ENCODE measurements at places on chromosomes 11 and 22. TPM values are rescaled to one million over a fixed set of nuclear protein-coding genes. Genes with fewer than 3 reads are reported as not detected.

The DMC1 gene
- 7.2 TPM for total RNA-seq

The GGT5 gene
- 2.6 TPM for total RNA-seq

The MPPED2 gene
- 0.79 TPM for total RNA-seq

The GAL3ST3 gene
- not detected for total RNA-seq

The GGT1 gene
- total RNA-seq, result 1.3 TPM

The CALCB gene
- not detected for total RNA-seq

DNA sequence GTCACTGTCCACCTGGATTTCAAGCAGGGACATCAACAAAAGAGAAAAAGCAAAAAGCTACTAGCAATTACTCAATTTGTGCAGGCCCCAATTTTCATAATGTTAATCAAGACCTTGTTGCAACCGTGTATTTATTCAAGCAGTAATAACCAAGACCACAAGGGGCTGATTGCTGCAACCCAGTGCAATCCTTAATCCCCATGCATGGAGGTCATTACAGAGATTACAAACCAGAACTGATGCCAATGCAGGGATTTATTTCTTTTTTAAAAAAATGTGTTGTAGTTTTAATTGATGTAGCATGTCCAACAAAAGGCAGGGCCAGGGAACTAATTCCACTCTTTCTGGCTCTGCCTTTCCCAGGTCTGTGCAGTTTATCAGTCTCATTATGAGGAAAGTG, 18.4 kb downstream of the TECTA start:
- H3K4me3 ChIP-seq, result no peak overlapping the region
- no peaks in the 10 kb centered on the region for H3K36me3 ChIP-seq
- H3K27ac ChIP-seq, result no peak overlapping the region
- H3K4me1 ChIP-seq, result no peaks in the 10 kb centered on the region
- DNase-seq, result no peak

DNA sequence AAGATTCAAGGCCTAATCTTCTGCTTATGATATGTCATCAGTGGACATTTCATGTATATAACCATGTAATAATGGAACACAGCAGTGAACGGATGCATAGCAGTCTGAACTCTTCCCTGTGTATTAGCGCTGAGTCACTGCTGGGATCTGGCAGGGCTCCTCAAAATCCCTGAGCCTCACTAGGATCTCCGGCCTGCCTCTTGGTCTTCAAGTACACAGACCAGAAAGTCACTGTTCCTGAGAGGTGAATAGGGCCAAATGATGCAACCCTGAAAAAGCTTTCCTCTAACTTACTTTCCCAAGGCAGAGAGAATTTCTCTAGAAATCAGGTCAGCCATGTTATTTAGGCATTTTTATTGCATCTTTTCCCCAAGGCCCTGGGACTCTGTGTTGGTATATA, 35.0 kb downstream of the POU2AF1 start:
- peaks cover 8% of the 10 kb centered on the region for H3K4me1 ChIP-seq
- H3K27me3 ChIP-seq, result no peaks in the 10 kb centered on the region
- H3K27ac ChIP-seq, result no peak overlapping the region
- no peaks in the 10 kb centered on the region for H3K36me3 ChIP-seq
- no peak overlapping the region for H3K4me3 ChIP-seq

- H3K4me3 ChIP-seq, result peak overlapping the region; percentile 52
- no peaks in the 10 kb centered on the region for H3K36me3 ChIP-seq
- peak overlapping the region; percentile 71 for H3K27ac ChIP-seq
- no peaks in the 10 kb centered on the region for H3K27me3 ChIP-seq
These were observed 861 bp upstream of the ZNRF3 start for GRCh38 chr22:28882545-28882877.

GRCh38 chr22:23767673-23768548, at the start of gene CHCHD10:
TSS of gene CHCHD10 (minus strand) at chr22:23767972. CDS start at chr22:23767874, 98 bp downstream.
- peak within 1 kb of the TSS; percentile 80 for H3K27ac ChIP-seq
- H3K4me3 ChIP-seq, result peak within 1 kb of the TSS; percentile 62
- no peaks in the 10 kb centered on the region for H3K27me3 ChIP-seq
- no peaks in the 10 kb centered on the region for H3K36me3 ChIP-seq

- H3K4me1 ChIP-seq, result peaks cover 33% of the 10 kb centered on the region
- H3K4me3 ChIP-seq, result no peak overlapping the region
- no peaks in the 10 kb centered on the region for H3K27me3 ChIP-seq
- DNase-seq, result no peak
- no peak overlapping the region for H3K27ac ChIP-seq
These were observed 149.6 kb upstream of the MTMR2 start for GRCh38 chr11:96073536-96073935.

DNA sequence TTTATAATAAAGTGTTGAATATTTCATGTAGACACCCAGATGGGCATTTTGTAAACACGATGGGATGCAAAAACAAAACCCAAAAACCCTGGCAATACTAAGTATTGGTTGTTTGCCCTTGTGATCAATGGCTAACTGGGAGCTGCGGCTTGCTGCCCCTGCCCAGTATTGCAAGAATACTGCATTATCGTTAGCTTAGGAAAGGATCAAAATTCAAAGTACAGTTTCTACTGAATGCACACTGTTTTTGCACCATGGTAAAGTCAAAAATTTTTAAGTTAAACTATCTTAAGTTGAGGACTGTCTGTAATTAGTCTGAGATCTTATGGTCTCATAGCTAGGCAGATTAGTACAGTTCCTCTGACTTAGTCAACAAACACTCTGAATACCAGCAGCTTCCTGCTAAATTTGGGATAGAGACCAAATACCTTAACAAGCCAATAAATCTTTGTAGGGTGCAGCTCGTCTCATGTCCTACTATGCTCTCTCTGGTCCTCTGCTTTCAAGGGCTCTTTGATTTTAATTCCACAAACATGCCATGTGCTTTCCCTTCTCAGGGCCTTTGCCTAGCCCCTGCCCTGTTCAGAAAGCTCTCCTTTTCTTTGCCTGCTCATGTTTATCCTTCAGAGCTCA, 4.0 kb downstream of the CCDC90B start:
- no peak for DNase-seq
- no peaks in the 10 kb centered on the region for H3K27me3 ChIP-seq
- H3K4me1 ChIP-seq, result peaks cover 25% of the 10 kb centered on the region
- H3K27ac ChIP-seq, result peak overlapping the region; percentile 32
- no peak overlapping the region for H3K4me3 ChIP-seq

DNA sequence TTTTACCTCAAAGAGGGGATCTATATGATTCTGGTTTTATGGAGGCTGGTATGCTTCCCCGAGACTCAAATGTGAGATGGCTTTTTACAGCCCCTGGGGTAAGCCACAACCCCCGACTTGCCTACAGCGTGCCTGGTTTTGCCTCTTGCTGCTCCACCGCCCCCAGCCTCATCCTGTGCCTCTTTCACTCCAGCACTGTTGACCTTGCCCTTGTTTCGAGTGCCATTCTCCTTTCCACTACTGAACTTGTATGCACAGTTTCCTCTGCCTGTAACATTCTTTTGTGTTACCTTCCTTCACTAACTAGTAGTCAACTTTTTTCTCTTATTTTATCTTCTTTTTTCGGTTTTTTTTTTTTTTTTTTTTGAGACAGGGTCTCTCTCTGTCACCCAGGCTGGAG, 219.0 kb upstream of the ZBED5 start:
- no peak for DNase-seq
- H3K4me1 ChIP-seq, result no peaks in the 10 kb centered on the region
- H3K4me3 ChIP-seq, result no peak overlapping the region
- no peaks in the 10 kb centered on the region for H3K36me3 ChIP-seq

DNA sequence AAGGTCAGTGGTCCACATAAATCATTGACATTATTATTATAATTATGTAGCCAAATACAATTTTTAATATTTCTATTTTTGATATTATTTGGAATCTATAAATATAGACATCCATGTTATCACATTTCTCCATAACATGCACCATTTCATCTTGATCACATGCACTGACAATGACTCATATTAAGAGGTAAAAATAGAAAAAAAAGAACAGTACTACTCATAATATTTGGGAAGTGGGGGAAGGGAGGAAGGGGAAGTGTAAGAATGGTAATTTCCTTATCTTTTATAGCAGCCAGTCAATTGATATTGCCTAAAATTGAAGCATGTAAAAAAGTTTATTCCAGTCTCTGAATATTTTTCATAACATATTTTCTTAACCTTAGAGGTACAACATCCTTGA, 72.3 kb downstream of the ADM start:
- H3K27ac ChIP-seq, result no peak overlapping the region
- no peaks in the 10 kb centered on the region for H3K27me3 ChIP-seq
- no peak overlapping the region for H3K4me3 ChIP-seq
- DNase-seq, result no peak
- peaks cover 54% of the 10 kb centered on the region for H3K4me1 ChIP-seq
- H3K36me3 ChIP-seq, result no peaks in the 10 kb centered on the region

DNA sequence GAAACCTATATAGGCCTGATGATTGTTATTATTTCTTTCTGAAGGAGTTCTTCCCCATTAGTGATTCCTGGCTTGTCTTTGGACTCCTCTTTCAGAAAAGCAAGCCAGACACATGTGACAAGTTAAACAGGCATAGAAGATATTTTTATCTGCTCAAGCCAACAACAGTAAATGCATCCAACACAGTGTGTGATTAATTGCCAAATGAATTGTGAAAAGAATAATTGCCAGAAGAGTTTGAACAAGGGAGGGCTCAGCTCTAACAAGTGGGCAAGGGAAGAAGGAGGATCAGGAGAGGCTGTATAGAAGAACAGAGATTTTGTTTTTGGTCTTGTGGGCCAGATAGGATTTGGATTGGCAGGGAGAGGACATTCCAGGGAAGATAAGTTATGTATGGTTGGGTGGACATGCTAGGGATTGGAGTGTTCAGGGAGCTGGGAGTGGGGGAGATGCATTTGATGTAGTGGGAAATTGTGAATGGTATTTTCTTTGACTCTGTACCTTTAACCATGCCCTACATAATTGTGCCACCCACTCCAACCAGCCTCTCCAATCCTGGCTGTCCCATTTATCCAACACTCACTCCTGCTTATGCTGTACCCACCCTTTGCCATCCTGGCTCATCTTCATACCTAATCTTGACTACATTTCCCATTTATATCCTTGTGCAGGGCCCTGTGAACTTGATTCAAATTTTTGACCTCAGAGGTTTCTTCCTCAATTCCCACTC, 172.8 kb downstream of the RRAS2 start:
- H3K4me1 ChIP-seq, result peaks cover 34% of the 10 kb centered on the region
- H3K4me3 ChIP-seq, result no peak overlapping the region
- no peak for DNase-seq
- H3K36me3 ChIP-seq, result no peaks in the 10 kb centered on the region

DNA sequence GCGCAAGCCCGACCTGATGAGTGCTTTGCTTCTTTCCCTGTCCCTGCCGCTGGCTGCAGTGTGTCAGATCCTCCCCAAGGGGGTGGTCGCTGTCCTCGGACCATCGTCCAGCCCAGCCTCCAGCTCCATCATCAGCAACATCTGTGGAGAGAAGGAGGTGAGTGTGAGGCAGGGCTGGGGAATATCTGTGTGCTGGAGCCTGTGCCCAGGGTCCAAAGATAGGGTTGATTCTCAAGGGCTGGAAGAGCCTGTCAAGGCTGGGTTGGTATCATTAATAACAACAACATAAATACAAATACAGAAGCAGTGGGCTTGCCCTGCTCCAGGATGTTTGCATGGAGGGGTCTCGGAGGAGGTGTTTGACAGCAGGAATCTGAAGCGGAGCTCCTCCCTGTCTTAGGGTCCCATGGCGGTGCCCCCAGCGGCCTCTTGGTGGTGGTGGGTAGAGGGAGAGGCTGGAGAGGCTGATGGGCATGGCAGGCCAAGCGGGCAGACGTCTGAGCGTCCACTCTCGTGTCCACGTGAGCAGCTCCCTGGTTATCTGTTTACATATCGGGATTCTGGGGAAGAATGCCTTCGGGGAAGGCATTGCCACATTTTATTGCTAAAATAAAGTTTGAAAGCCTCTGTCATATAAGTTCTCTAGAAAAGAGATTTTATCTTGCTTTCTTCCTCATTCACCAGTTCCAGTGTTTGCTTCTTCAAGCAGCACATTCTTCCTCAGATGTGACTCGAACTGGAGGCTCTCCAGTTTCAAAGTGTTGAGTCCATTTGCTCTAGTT, 208.4 kb upstream of the TBCEL start:
- DNase-seq, result no peak
- no peaks in the 10 kb centered on the region for H3K36me3 ChIP-seq
- H3K27ac ChIP-seq, result no peak overlapping the region
- H3K4me1 ChIP-seq, result no peaks in the 10 kb centered on the region
- H3K4me3 ChIP-seq, result no peak overlapping the region

DNA sequence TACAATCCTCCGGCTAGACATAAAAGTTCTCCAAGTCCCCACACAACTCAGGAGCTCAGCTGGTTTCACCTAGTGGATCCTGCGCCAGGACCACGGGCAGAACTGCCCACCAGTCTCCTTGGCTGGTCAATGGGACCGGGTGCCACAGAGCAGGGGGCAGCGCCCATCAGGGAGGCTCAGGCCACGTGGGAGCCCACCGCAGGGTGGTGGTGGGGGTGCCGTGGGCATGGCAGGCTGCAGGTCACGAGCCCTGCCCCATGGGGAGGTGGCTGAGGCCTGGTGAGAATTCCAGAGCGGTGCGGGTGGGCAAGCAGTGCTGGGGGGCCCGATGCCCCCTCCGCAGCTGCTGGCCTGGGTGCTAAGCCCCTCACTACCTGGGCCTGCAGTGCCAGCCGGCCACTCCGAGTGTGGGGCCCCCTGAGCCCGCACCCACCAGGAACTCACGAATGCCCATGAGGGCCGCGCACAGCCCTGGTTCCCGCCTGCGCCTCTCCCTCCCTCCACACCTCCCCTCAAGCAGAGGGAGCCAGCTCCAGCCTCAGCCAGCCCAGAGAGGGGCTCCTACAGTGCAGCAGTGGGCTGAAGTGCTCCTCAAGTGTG, 1091.9 kb upstream of the TENM4 start:
- H3K27ac ChIP-seq, result no peak overlapping the region
- no peaks in the 10 kb centered on the region for H3K27me3 ChIP-seq
- no peaks in the 10 kb centered on the region for H3K36me3 ChIP-seq
- no peak overlapping the region for H3K4me3 ChIP-seq
- no peaks in the 10 kb centered on the region for H3K4me1 ChIP-seq
- DNase-seq, result no peak

- H3K36me3 ChIP-seq, result peaks cover 91% of the 10 kb centered on the region
- DNase-seq, result no peak
- H3K27me3 ChIP-seq, result no peaks in the 10 kb centered on the region
- H3K27ac ChIP-seq, result peak overlapping the region; percentile 74
- H3K4me3 ChIP-seq, result no peak overlapping the region
- H3K4me1 ChIP-seq, result peaks cover 70% of the 10 kb centered on the region
These were observed 23.0 kb downstream of the C22orf23 start for GRCh38 chr22:37930270-37930951.

- DNase-seq, result no peak
- H3K36me3 ChIP-seq, result peaks cover 8% of the 10 kb centered on the region
- H3K4me1 ChIP-seq, result peaks cover 5% of the 10 kb centered on the region
These were observed 22.8 kb upstream of the RASSF10 start for GRCh38 chr11:12986194-12986898.

DNA sequence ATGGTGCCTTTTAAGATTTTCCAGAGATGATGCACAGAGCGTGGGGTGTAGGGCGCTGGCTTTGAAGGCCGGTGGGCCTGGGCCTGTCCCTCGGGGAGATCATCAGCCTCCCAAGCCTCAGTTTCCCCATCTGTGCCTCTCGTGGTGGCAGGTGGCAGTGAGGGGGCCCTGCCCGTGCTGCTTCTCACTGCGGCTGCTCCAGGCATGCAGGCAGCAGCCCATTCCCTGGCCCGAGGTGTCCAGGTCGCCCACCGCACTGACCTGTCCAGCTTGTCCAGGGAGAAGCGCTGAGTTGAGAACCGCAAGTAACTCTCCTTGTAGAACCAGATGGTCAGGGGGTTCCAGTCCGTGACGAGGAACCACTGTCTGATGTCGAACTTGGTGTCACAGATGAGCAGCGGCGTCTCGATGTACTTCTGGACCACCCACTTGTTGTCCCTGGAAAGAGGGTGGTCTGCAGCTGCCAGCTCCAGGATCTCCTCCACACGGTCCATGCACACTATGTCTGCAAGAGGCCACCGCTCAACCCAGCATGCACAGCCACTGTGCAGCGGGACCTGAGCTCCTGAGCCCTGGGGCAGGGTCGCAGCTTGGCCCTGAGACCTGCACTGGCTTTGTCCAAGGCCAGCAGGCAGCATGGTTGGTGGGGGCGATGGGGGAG, 20.5 kb upstream of the IL17REL start:
- no peak overlapping the region for H3K27ac ChIP-seq
- no peak for DNase-seq
- H3K4me3 ChIP-seq, result no peak overlapping the region
- no peaks in the 10 kb centered on the region for H3K27me3 ChIP-seq
